ENCODE measurements at places on chromosomes 12 and 14. TPM values are rescaled to one million over a fixed set of nuclear protein-coding genes. Genes with fewer than 3 reads are reported as not detected.

SLCO1B1 gene
- total RNA-seq, result not detected

FAM181A gene
- not detected for total RNA-seq

CCDC197 gene
- total RNA-seq, result not detected

TTC6 gene
- total RNA-seq, result 0.14 TPM

NEMP1 gene
- 21.5 TPM for total RNA-seq

RAD51AP1 gene
- 1.3 TPM for total RNA-seq

BCL11B gene
- total RNA-seq, result not detected

RNASE3 gene
- total RNA-seq, result not detected

SERPINA5 gene
- total RNA-seq, result not detected

TOMM20L gene
- not detected for total RNA-seq

ADCY4 gene
- 0.66 TPM for total RNA-seq

TFCP2 gene
- total RNA-seq, result 9.6 TPM

GALNT8 gene
- total RNA-seq, result not detected
